ENCODE measurements at places on chromosomes 3 and 15.

- DNase-seq: no peak
Observed at GRCh38 chr3:197117114-197117513, 87.5 kb upstream of the MELTF start.

DNA sequence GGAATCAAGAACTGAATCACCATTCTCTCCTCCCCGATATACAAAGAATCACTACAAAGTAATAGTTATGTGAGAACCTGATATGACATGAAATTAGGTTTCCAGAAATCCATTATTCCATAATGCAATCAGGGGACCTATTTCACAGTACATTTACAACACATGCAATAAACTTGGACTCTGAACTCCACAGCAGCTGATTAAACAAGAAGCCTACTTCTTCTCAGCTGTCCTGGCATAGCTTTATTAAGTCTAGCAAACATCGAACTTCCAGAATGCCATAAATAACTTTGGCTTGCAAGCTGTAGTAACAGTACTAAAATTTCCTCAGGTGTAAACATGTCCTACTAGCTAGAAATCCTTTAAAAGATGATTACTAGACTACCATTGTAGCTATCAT lies 17.8 kb downstream of the PDCD10 start:
- DNase-seq: no peak

DNA sequence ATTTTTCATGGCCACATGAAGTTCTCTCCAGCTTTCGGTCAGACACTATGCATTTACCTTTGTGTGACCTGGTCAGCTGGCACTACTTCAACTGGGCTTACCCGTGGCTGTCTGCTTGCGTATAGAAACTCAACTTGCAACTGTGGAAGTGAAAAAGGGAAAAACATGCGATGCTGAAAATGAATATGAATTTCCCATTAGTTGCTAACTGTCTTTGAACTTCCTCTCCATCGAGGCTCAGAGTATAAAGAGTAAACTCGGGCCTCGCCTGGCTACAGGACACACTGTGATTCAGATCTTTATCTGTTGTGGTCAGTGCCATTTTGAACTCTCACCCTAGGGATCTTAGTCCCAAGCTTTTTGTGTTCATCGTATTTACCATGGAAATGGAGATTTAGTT lies 26.8 kb downstream of the NFKBIZ start:
- no peak for DNase-seq

DNA sequence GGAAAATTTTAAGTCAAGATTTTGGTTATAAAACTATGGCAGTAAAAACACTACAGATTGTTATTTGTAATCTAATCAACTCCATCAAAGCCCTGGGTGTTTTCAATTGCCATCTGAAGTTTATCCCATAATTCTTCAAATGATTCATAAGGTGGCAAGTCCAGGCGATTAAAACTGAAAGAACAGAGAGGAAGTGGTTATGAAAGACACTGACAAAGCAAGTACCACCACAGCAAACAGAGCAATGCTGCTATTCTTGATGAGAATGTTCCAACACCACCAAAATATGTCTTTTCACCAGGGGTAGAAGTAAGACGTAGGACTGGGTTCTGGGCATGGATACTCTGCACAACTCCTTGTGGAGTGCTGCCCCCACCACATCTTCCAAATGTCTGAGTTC lies 86.9 kb upstream of the PRTG start:
- no peak for DNase-seq

GRCh38 chr15:65310431-65311137 lies 6.1 kb downstream of the RNU5B-1 start:
- no peak for DNase-seq

- DNase-seq: no peak
Observed at GRCh38 chr3:32371461-32372212, 20.0 kb upstream of the CMTM7 start.

- no peak for DNase-seq
Observed at GRCh38 chr15:86571873-86572272, 492.2 kb downstream of the AGBL1 start.

GRCh38 chr15:35000511-35000910 lies 12.4 kb upstream of the ZNF770 start:
- DNase-seq: no peak

- DNase-seq: no peak
Observed at GRCh38 chr15:94297558-94297957, 66.2 kb downstream of the MCTP2 start.

DNA sequence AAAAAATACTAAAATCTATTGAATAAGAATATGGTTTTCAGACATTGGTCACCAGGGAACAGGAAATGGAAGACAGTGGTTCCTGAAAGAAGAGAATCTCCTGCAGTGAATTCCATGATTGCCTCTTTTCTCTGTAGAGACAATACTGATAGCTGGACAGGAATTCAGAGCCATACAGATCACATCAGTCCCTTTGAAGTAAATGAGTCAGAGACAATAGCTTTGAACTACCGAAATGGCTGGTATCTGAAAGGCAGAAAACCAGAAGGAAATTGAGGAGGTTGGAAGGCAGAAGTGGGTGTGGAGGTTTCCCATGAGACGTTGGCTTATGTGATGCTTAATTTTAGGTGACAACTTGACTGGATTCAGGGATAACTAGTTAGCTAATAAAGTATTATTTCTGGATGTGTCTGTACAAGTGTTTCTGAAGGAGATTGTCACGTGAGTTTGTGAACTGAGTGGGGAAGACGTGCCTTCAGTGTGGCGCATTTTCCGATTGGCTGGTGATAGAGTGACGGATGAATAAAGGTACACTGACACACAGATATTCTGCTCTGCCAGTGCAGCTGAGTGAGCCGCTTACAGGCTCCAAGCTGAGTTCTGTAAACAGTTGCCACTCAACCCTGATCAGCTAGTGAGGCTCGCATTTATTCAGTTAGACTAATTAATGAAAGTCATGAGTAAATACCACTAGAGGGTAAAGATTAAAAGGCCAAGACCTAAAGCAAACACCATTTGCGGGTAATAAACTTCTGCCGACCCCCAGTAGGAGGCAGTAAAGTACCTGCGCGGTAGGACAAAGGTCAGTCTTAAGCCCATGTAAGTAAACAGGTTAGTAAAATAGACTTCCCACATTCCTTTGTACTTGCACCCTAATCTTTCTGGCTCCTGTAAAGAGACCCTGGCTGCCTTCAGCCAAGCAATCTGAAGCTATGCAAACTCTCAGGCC lies 1298.6 kb downstream of the SI start:
- DNase-seq: no peak

DNA sequence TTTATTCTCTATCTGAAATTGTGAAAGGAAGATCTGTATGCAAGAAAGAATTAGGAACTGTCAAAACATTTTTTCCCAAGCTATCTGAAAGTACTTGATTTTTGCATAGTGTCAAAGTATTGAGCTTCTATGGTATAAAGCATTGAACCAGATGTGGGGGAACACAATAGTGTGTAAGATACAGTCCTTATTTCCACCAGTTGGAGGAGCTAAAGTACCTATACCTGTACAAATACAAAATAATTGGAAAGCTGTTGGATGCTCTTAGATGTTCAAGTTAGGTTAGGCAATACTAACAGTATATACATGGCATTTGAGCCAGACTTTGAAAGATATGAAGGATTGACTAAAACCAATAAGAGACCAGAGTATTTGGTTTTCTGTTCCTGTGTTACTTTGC lies 148.4 kb downstream of the B3GALNT1 start:
- DNase-seq: no peak

GRCh38 chr3:101381809-101382208 lies 61.4 kb upstream of the IMPG2 start:
- peak; percentile 1 for DNase-seq

All from GM19239 (cell line).